HT1080 (cell line): ENCODE measurements at places on chromosomes 13 and 19.

DNA sequence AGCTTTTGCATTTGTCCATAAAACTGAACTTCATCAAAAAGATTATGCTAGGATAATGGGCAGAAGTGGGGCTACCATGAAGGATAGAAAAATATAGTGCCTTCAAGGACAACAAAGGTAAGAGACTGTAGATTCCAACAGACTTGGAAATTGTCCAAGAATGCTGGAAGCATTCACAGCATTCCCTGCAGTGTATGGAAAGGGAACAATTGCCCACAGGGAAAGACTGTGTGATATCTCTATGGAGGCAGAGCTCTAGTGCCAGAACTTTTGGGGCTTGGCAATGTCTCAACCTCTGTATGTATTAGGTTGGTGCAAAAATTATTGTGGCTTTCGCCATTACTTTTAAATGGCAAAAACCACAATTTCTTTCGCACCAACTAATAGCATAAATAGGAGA lies 1598.8 kb upstream of the MIR17HG start:
- no peak for DNase-seq

DNA sequence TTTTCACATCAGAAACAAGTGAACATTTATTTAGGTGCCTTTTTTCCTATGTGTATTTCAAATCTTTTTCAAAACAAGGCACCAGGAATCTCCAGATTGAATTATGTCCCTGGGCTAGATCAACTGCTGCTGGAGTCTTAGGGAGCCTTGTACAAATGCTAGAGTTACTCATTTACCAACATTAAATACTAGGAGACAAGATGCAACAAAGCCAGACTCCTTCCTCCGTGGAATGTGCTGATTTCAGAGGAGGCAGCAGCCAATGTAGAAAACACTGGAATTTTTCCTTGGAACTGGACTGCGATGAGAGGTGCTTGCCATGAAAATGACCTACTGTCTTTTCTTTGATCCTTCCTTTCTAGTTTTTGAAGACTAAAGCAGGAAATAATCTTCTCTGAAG lies 1514.7 kb upstream of the MIR17HG start:
- DNase-seq: no peak

GRCh38 chr19:30340771-30341561 lies 31.2 kb upstream of the ZNF536 start:
- no peak for DNase-seq

DNA sequence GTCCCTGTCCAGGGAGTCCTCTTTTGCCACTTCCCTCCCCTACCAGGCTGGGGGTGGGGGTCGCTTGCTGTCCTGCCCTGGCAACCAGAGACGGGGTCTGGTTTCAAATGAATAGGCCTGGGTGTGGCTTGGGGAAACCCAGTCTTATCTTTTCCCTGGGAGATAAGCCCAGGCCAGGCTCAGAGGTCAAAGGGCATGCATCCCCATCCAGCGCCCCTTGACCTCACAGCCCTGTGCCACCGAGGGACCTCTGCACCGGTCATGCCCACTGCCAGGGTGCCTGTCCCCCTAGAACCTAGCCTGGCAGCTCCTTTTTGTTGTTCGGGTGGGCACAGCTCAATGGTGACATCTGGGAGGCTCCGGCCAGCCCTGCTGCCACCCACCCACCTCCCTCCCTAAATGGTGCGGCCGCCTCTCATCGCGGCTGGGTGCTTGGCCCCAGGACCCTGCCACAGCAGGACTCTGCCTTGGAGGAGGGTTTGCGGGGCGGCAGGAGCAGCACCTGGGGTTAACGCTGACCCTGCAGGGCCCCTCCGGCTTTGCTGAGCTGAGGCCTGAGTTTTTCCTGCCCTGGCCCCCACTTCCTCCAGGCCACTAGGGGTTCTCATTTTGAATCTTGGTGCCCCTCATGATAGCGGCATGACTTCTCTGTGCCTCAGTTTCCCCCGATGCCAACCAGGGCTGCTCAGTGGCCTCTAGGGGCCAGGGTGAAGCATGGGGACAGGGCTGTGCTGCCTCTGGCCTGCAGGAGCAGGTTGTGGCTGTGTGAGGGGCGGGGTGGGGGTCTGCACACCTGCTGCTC lies 2.9 kb upstream of the CERS1 start:
- no peak for DNase-seq

- DNase-seq: no peak
Measured at GRCh38 chr19:5062799-5063198, 93.9 kb downstream of the KDM4B start.

GRCh38 chr13:73466561-73466960 lies 407.8 kb downstream of the KLF5 start:
- no peak for DNase-seq

- DNase-seq: peak; percentile 41
Measured at GRCh38 chr13:39888865-39889810, 233.7 kb downstream of the COG6 start.

- DNase-seq: peak; percentile 97
Measured at GRCh38 chr13:44758630-44759383, 182.7 kb upstream of the TSC22D1 start.

GRCh38 chr19:6677883-6678689 lies 8.1 kb upstream of the TNFSF14 start:
- DNase-seq: peak; percentile 49

DNA sequence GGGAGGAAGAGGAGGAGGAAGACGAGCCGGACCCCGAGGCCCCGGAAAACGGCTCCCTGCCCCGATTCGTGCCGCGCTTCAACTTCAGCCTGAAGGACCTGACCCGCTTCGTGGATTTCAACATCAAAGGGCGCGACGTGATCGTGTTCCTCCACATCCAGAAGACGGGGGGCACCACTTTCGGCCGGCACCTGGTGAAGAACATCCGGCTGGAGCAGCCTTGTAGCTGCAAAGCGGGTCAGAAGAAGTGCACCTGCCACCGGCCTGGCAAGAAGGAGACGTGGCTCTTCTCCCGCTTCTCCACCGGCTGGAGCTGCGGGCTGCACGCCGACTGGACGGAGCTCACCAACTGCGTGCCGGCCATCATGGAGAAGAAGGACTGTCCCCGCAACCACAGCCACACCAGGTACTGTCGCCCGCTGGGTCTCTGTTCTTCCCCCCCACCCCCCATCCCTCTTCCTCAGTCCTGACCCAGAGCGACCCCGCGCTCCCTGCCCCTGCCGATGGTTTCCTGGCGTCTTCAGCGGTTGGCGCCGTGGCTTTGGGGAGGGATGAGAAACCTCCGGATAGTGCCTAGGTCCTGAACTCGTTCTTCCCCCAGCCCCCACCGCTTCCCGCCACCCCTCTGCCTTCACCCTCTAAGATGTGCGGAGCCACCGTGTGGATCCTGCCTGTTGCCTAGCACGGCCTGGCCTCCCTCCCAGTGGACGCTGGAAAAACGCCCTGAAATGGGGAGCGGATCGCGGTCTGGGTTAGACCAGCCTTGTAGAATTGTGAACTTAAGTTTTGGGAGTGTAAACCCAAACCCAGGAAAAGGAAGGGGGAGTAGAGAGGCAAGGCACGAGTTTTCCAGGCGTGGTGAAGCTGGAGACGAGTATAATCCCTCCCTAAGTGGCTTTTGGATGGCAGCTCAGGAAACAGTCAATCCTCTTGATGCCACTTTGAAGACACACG lies 1.5 kb downstream of the HS6ST3 start:
- no peak for DNase-seq

DNA sequence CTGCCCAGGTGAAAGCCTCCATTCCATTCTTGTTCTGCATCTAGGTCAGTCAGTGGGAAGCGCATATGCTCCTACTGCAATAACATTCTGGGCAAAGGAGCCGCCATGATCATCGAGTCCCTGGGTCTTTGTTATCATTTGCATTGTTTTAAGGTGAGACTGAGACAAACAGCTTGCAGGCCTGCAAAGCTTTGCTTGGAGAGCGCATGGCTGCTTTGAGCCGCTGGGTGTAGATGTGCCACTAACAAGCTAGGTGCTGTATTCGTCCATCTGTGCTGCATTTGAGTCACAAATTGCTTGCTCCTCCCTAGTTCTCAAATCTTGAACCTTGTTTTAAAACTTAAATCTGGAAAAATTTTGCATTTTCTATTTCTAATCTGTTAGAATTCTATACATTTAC lies 219.1 kb downstream of the LMO7 start:
- no peak for DNase-seq

GRCh38 chr19:1241417-1242095 lies at the start of gene ATP5F1D:
TSS of gene ATP5F1D (plus strand) at chr19:1241751. CDS start at chr19:1241851, 100 bp downstream.
- peak; percentile 94 for DNase-seq

DNA sequence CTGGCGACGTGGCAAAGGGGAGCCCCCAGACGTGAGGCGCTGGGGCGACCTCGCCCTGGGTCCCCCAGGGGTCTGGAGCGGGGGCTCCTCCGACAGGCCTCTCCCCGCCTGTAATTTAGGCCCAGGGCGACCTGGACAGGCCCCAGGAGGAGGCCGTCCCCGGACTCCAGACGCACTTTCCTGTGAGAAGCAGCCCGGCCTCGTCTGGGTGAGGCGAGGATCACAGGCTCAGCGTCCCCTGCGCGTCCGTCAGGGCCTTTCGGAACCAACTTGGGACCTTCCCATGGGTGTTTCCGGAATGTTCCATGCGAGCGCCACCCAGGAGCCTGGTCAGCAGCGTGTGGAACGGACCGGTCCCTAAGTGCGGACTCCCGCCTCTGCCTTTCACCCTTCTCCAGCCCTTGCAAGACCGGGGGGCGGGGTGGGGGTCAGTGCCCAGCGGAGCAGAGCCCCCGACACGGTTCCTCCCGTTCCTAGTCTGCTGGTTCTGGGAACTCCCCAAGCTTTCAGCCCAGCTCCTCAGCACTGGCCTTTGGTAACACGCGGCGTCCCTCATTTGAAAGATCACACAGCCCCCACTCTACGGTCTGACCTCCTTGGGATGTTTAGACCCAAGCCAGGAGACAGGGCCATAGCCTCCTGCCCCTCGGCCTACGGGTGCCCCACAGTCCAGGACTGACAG lies 1.1 kb upstream of the GRTP1 start:
- DNase-seq: no peak
